Pons (tissue), 1 donor: ENCODE measurements at places on chromosomes 6 and 20.

DNA sequence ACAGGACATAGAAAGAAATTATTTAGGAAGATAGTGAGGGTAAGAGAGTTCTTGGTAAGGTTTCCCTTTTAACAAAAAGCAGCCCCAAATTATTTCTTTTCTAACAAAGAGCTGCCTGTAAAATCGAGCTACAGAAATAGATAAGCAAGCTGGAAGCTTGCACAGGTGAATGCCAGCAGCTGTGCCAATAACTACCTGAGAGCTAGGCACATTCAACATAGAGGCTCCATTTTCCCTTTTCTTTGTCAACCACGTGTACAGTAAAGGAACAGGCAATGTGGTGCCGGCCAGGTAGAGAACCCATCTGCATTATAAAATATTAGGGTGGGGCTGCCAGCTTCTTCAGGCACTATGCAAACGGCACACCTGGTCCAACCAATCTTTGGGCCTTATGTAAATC is 341.6 kb upstream of the JAG1 start:
- DNase-seq = no peak

DNA sequence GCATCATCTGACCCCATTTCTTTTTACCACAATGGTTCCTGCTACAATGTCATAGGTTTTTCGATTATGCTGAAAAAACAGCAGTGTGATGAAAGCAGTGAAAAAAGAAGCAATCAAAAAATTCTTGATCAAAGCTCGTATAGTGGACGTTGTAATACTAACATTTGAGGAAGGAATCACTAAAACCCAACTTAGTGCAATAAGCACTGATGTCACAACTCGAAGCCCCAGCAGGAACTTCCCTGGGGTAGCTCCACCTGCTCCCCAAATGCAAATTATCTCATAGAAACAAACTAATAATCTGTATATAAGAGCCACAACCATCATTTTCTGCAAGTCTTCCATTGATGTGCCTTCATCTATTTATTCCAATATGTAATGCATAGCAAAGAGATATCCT is 285.6 kb upstream of the SGK1 start:
- DNase-seq = no peak

- DNase-seq = peak; percentile 70
Observed at GRCh38 chr20:36467076-36467999, 74.0 kb upstream of the MYL9 start.

- DNase-seq = no peak
Observed at GRCh38 chr6:79731471-79731870, 100.3 kb downstream of the SH3BGRL2 start.

DNA sequence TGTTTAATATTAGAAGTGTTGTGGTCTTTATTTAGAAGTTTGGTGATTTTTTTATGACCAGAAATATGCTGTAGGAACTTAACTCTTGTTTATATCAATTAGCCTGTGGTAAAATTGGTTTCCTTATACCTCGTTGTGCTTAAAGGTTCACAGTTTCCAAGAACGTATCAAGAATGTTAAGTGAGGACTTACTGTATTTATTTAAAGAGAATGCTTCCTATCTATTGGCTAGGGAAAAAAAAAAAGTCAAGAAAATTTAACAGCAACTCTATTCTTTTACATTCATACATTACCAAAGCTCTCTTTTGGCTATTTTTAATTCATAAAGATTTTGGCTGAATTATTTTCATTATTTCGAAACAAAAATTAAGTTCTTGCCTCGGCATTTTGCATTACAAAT is 1.6 kb downstream of the KIAA0319 start:
- no peak for DNase-seq

DNA sequence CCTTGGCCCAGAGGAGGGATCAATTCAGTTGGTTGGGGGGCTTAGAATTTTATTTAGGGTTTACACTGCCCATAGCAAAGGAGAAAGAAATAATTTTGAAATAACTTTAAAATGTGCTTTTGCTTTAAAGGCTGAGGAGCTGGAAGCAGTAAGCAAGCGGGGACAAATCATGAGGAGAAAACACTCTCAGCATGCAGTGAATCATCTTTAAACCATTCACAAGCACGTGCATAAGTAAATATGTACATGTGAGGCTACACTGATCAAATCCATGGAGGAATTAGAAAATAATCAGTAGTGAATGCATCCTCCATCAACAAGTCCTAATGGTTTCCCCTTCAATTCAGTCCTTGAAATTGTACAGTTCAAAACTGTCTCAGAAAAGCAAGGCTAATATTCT is 181.0 kb downstream of the MTFR2 start:
- DNase-seq = no peak

GRCh38 chr6:3500262-3501014 is 43.6 kb upstream of the SLC22A23 start:
- no peak for DNase-seq

GRCh38 chr6:135231469-135231844 is 50.3 kb downstream of the MYB start:
- no peak for DNase-seq

GRCh38 chr6:85008296-85009009 is 244.1 kb upstream of the TBX18 start:
- peak; percentile 17 for DNase-seq

GRCh38 chr6:16320533-16321340 is 82.3 kb downstream of the GMPR start:
- DNase-seq = peak; percentile 72

GRCh38 chr6:11085758-11086435 is 7.7 kb upstream of the SMIM13 start:
- no peak for DNase-seq

GRCh38 chr20:57450931-57451330 is 59.7 kb downstream of the RBM38 start:
- no peak for DNase-seq

DNA sequence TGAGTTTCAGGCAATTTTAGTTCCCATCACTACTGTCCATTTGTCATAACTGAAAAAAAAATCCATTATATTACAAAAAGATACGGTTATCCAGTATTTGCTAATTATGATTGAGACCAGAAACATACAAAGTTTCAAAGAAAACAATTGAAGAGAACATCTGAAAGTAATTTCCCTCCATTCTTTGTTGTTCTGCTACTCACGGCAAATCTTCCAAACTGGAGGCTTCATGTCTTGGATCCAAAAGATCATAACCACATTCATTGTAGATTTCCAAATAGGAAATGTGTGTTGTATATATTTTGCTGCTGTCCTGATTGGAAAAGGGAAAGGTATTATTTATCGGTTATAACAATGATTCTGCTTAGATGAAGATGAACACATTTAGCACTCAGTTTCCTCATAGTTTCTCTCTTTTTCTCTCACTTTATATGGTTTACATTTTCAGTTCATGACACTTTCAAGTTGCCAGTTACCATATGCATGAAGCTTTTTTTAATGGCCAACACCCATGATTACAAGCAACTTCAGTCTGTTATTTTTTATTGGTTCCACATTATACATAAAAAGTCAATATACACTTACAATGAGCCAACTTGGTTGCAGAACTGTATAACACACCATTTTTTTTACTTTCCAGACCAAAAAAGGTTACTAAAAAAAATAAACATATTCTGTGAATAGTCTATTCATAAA is 90.4 kb downstream of the KIF6 start:
- no peak for DNase-seq

DNA sequence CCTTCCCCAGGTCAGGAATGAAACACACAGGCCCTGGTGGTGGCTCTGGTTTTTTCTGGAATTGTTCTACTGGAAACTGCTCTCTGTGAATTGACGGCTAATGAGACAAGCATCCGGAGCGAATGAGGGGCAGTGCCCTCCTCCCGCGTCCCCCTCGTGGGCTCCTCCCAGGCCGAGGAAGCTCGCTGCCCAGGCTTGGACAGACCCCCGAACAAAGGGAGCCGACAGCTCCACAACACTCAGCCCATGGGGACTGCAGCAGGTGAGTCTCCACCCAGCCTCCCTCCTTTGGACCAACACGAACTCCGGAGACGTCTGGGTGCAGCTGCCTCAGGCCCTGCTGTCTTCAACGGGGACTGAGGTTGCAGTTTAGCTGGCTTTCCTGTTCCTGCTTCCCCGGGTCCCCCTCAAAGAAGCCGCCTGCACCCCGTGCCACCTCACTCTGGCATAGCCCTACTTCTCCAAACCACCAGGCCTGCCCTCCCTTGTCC is 31.3 kb upstream of the AFDN start:
- DNase-seq = no peak

GRCh38 chr20:15563836-15564235 is 1009.4 kb downstream of the KIF16B start:
- DNase-seq = no peak

GRCh38 chr6:156645097-156645496 is 132.1 kb upstream of the ARID1B start:
- no peak for DNase-seq

DNA sequence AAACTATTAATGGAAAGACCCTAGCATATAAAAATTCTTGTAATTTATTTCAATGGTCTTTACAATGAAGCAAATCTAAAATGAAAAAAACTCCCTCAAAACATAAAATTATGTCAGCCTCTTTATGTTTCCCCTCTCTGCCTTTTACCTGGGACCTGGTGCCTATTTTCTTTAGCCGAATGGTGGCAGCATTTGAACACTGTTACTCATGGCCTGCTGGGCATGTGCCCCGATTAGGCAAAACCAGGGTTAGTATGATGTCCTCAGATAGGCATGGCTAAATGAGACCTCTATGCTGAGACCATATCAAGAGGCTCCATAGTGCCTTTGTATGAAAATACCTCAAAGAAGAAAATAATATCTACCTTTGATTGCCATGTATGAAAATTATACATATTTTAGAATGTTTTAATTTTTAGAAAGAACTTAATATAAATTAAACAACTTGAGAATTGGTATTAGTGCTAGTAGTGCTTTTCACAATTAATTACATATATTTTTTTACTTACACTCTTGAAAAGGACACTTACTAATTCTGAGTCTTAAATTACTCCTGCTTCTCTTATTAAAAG is 22.5 kb upstream of the C6orf58 start:
- peak; percentile 21 for DNase-seq

GRCh38 chr6:111890988-111891387 is 17.7 kb upstream of the FYN start:
- no peak for DNase-seq

DNA sequence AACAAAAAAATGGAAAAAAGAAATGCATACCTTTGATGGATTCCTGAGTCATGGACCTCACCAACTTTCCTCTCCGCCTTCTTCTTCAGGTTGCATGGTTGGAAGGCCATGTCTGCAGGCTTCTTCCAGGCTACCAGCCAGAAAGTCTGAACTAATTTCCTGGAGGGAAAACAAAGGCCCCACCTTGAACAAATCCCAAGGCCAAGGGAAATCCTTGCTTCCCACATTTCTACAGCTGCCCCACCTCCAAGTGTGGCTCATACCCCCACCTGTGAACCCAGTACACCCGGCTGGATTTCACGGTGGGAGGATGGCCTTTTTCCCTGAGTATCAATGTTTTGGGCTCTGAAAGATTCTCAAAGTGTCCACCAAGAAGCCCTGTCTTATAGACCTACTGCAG is 22.4 kb downstream of the IL17A start:
- DNase-seq = no peak

DNA sequence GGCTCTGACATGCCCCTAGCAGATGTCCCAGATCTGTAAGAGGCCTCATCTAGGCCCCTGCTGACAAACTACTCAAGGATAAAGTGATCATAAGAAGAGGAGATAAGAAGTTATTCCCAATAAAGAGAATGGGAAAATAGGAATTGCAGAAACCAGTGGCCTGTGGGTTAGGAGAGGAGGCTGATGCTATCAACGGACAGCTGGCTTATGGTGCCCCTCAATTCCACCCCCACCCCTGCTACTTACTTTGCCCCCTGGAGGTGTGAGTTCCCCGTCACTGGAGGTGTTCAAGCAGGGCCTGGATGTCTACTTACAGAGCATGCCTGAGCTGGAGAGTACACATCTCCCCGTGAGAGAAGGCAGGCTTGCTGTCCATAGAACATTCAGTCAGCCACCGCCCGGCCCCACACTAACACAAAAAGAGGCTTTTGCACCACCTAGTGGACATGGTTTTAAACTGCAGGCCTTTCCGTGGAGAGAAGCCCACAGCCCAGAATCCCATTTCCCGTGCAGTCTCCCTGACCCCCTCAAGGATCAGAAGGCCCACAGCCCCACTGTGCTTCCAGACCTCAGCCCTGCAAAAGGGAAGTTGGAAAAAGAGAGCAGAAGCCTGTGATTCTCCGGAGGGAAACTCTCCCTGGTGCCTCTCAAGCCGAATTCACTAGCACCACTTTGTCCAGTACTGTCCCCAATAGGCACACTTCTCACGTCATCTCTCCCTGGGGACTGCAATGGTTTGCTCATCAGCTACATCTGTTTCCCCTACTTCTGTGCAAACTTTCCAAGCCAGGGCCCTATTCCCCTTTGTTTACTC is 23.8 kb upstream of the BNIP5 start:
- peak; percentile 88 for DNase-seq

- DNase-seq = no peak
Observed at GRCh38 chr6:52356017-52356416, 5.9 kb upstream of the PAQR8 start.

DNA sequence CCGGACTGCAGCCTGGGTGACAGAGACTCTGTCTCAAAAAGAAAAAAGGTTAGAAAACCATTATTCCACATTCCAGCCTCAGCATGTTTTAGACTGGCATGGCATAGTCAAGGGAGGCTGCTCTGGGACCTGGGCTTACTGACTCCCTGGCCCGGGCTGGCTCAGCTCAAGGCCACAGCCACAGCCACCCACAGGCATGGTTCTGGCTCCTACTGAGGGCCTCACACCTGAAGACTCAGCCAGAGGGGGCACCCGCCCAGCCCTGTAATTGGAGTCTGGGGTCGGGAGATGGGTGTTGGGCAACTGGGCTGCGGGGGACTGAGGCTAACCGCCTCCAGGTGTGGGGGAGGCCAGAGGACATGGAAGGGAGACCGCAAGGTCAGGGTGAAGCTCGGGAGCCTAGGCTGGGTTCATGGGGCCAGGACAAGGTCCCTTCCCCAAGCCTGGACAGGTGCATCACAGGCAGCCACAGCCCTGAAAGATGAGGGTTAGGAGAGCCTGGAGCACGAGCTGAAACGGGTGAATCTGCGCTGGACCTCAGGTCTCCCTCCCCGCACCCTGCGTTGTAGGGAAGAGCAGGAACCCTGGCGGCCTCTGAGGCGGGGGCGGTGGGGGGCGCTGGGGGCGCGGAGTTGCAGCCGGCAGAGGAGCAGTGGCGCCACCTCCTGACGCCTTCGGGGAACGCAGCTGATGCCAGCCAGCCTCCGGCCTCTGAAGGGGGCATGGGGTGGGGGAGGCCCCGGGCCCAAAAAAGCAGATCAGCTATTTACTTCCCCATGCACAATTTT is 67.7 kb upstream of the SRSF6 start:
- DNase-seq = no peak
